ENCODE measurements at places on chromosomes 11 and 22.

DNA sequence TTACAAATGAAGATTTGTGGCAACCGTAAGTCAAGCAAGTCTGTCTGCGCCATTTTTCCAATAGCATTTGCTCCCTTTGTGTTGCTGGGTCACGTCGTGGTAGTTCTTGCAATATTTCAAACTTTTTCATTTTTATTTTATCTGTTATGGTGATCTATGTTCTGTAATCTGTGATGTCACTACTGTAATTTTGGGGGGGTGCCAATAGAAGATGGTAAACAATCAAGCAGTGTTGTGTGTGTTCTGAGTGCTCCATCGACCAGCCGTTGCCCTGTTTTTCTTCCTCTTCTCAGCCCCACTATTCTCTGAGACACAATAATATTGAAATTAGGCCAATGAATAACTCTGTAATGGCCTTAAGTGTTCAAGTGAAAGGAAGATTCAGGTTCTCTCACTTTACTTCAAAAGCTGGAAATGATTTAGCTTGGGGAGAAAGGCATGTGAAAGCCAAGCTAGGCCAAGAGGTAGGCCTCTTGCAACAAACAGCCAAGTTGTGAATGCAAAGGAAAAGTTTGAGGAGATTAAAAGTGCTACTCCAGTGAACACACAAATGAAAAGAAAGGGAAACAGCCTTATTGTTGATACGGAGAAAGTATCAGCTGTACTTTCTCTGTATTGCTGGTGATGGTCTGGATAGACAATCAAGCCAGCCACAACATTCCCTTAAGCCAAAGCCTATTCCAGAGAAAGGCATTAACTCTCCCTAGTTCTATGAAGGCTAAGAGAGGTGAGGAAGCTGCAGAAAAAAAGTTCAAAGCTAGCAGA lies 7.5 kb downstream of the ZC3H12C start:
- peak; percentile 59 for DNase-seq

GRCh38 chr11:30326906-30327305 lies 4.0 kb downstream of the ARL14EP start:
- no peak for DNase-seq

DNA sequence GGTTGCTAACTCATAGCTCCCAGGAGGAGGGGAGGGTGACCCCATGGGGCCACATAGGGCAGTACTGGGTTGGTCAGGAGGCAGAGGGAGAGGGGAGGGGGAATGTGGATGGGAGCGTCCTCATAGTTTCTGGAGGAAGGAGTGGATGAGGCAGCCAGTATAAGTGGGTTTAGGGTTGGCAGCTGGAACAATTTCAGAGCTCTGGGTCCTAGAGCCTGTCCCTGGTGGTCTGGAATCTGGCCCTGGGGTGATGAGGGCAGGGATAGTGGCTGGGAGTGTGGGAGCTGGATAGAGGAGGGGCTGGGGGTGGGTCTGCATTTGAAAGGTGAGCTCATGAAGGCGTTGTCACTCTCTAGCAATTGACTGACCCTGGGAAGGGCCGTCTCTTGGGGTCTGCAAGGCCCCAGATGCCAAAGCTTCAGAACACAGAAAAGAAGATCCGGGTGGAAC lies 5.3 kb upstream of the MRGPRG start:
- DNase-seq, result no peak

- DNase-seq, result peak; percentile 86
Observed at GRCh38 chr11:32113200-32113919, 22.5 kb downstream of the RCN1 start.

DNA sequence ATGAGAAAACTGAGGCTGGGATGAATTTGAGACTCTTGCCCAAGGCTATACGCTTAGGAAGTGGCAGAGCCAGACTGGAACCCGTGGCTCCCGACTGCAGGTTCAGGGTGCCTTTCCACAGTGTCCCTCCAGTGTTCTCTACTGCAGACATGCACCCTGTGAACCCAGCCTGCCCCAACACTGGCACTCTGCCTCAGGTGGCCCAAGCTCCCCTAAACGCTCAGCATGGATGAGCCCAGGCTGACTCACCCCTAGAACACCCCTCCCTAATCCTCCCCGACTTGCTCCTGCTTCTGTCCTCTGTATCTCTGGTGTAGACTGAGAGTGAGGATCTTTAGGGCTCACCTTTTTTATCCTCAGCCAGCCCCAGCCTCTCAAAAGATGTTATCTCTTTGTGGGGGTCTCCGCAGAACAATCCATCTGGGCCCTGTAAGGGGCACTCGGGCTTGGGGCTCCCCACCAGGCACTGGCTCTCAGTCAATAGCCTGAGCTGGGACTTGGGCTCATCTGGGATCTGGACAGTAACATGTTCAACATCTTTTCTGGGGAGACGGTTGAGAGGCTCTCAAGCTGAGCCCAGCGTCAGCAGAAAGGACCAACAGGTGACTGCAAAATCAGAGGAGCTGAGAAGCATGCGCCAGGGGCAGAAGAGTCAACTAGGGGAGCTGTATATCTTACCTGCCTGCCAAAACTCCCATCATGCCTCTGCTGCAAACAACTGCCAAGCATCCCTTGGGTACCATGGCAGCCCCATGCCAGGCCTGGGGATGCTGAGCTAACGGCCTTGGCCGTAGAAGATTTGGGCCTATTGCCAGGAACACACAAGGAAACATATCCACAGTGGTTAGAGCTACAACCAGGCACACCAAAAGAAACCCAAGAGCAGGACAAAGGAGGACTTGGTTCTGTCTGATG lies 176.2 kb downstream of the BUD13 start:
- DNase-seq, result no peak

GRCh38 chr11:131824771-131825170 lies 454.4 kb downstream of the NTM start:
- DNase-seq, result peak; percentile 82

- DNase-seq, result no peak
Observed at GRCh38 chr11:17932472-17932871, 80.4 kb downstream of the SERGEF start.
